ENCODE measurements at places on chromosomes 13 and 19. TPM values are rescaled to one million over a fixed set of nuclear protein-coding genes. Genes with fewer than 3 reads are reported as not detected.

GRCh38 chr13:96810104-96810503 lies 184.2 kb downstream of the OXGR1 start:
- no peak for DNase-seq

SLC39A3 gene
- 32.1 TPM for total RNA-seq

GRCh38 chr13:59774491-59774971 lies 389.2 kb downstream of the DIAPH3 start:
- peak; percentile 21 for DNase-seq

- DNase-seq: no peak
Measured at GRCh38 chr13:71828117-71828516, 38.9 kb downstream of the DACH1 start.

- DNase-seq: peak; percentile 8
Measured at GRCh38 chr13:95020298-95020987, 280.8 kb downstream of the ABCC4 start.

- DNase-seq: no peak
Measured at GRCh38 chr19:5889288-5889971, 14.2 kb downstream of the NDUFA11 start.

MUC16 gene
- total RNA-seq: not detected

FKRP gene
- 23.7 TPM for total RNA-seq

SERPINE3 gene
- total RNA-seq: not detected

DNA sequence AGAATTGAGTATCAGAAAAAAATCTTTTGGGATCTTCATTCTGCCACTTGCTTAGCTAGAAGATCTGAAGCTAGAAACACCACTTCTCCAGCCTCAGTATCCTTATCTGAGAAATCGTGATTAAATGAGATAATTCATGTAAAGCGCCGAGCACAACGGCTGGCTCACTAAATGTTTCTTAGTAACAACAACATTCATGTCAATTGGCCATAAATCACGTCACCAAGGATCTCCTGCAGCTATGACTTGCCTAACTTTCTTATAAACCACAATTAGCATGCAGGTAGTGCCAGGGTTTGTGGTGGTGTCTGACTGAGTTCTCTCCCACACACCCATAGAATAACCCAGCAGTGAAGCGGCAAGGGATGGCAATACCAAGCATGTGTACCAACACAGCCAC lies 501.3 kb downstream of the EFNB2 start:
- no peak for DNase-seq

GRCh38 chr13:44574466-44574855 lies 1.7 kb downstream of the TSC22D1 start:
- peak; percentile 14 for DNase-seq

RABAC1 gene
- 287 TPM for total RNA-seq

DNA sequence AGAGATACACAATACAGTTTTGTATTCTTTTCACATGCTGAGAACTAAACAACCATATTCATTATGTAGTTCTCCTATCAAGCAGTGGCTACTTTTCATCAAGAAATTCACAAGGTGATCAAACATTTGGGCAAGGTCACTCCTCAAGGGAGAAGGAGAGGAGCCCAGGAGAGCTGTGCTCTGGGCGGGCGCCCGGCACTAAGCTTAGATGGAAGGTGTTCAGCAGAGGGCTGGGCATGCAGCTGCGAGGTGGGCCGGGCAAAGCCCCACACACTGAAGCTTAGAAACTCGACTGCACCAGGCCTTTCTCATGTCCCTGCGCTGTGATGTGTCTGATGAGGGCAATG lies 30.4 kb upstream of the SPACA7 start:
- DNase-seq: no peak
